ENCODE measurements at places on chromosomes 3 and 15.
A peak's percentile ranks its signal among the peaks of the same experiment; 100 is the strongest.

GRCh38 chr3:127911421-127911931 is 3.6 kb upstream of the KBTBD12 start:
- ATAC-seq, result no peak

DNA sequence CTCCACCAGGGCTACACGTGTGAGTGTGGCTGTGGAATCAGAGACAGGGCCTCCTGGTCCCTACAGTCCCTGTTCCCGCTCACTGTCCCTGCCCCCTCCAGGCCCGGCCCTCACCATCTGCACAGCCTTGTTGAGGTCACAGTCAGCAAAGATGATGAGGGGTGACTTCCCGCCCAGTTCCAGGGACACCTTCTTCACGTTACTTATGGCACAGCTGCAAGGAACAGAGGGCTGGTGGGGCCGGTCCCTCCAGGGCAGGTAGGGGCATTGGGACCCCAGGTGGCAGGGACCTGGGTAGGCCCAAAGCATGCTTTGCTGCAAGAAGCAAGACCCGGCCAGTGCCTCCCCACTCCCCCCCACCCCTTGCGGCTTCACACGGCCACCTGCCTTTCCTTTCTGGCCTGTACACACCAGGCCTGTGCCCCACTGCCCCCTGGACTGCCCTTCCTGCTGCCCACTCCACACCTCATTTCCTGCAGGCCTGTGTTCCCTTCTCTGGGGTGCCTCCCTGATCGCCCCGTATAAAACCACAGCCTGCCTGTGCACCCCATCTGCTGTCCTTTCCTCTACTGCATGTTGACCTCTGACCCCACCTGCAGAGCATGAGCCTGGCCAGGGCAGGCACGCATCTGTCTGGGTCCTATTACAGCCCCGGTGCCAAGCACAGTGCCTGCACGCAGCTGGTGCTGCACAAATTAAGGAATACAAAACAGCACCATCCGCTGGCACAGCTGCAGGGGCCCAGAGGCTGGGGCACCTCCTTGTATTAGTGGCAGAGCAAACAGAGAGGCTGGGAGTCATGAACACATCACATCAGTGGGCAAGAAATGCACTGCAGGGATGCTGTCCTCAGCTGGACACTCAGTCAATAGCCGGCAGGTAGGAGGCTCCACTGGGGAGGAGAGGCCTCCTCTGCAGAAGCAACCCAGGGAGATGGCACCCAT is 30.8 kb upstream of the SLC41A3 start:
- ATAC-seq, result no peak

GRCh38 chr3:21013566-21013965 is 737.4 kb downstream of the ZNF385D start:
- no peak for ATAC-seq

GRCh38 chr3:134655706-134656105 is 4.9 kb upstream of the KY start:
- no peak for ATAC-seq

DNA sequence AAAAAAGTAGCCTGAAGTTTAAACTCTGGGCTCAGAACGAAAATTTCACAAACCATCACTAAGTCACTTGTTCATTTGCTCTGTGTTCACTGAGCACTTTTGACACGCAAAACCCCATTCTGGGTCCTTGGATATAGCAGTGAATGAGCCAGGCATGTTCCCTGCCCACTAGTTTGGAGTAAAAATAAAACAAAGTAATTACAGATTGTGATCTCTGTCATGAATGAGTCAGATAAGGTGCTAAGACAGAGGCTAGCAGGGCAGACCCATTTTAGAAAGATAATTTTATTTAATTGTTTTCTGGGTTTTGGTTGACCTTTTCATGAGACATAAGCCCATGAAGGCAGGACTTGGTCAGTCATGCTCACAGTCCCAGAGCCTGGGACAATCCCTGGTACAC is 84.1 kb upstream of the ARHGEF3 start:
- no peak for ATAC-seq

- ATAC-seq, result no peak
Measured at GRCh38 chr15:81284256-81285031, 39.5 kb downstream of the STARD5 start.

DNA sequence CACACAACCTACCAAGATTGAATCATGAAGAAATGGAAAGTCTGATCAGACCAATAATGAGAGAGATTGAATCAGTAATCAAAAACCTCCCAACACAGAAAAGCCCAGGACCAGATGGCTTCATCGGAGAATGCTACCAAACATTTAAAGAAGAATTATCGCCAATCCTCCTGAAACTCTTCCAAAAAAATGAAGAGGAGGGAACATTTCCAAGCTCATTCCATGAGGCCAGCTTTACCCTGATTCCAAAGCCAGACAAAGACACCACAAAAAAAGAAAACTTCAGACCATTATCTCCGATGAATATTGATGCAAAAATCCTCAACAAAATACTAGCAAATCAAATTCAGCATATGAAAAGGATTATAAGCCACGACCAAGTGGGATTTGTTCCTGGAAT is 94.1 kb downstream of the SENP2 start:
- no peak for ATAC-seq

- peak; percentile 95 for ATAC-seq
Measured at GRCh38 chr3:58332575-58333188, at the start of gene PXK. PXK (plus strand) TSS chr3:58332892; CDS start chr3:58332989, 97 bp downstream.

DNA sequence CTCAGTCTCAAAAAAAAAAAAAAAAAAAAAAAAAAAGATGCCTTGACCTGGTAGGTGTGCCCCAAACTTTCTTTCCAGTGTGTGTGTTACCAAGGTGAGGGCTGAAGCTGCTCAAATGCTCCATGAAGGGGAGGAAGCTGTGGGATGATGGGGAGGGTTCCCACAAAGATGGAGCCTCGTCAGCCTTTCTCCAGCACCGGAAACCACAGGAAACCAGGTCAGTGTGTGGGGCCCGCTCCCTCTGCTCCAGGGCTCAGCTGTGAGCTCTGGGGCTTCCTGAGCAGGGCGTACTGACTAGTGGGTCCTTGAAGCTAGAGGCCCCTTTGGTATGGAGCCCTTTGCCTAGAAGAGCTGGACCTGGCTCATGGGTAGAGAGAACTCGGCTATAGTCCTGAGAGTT is 681 bp upstream of the IL17RE start:
- ATAC-seq, result no peak

DNA sequence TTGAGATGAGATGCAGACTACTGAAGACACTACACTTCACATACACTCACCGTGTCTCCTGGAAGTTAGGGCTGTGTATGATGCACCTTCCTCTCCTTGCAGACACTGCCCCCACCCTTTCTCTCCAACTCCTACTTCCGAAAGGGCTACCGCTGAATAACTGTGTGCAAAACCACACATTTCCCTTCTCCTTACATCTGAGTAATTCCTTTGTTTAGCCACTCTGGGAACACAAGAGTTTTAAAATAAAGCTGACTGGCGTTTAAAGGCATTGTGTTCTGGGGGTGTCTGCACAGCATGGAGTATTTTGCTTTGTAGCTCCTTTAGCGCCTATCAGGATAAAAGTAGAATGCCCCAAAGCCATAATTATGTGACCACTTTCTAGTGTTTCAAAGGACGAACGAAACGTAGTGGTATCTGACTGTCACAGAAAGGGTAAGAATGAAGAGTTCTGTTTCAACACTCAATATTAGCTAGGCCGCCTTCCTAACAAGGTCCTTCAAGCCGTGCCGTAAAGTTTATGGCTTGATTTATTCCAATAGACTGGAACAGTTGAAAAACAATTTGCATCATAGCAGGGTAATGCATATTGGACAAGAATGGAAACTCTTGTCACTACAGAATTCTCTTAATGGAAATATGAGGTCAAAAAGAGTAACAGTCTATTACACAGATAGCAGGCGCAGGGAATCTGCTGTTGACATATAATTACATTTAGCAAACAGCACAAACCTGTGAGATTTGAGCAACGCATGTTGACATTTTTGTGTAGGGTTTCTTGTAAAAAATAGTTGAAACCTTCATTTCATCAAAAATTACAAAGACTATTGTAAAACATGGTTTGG is 619.9 kb downstream of the FOXP1 start:
- ATAC-seq, result no peak

- no peak for ATAC-seq
Measured at GRCh38 chr3:140315955-140316354, 361.9 kb upstream of the TRIM42 start.

- ATAC-seq, result peak; percentile 89
Measured at GRCh38 chr3:48507256-48508061, 3.5 kb upstream of the SHISA5 start.

GRCh38 chr3:58792921-58793451 is 126.4 kb upstream of the FAM3D start:
- ATAC-seq, result no peak

GRCh38 chr3:153595186-153595815 is 433.3 kb downstream of the RAP2B start:
- peak; percentile 56 for ATAC-seq

GRCh38 chr3:42942693-42943092 is 36.4 kb upstream of the GASK1A start:
- no peak for ATAC-seq

- no peak for ATAC-seq
Measured at GRCh38 chr3:10122724-10123123, 7.2 kb downstream of the BRK1 start.

DNA sequence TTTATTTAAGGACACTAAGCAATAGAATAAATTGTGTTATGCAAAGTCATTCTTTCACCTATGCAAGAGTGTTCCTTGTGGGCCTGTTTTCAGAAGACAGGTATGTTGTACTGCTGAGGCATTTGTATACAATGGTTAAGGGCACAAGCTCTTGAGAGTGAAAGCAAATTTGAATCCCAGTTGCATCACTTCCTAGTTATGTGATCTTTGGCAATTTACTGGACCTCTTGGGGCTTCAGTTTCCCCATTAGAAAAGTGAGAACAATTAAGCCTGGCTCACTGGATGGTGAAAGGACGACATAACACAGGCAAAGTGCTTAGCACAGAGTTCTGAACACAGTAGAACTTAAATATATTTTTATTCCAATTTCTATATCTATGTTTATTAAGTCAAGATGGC is 117.4 kb downstream of the EFHB start:
- ATAC-seq, result no peak

- ATAC-seq, result no peak
Measured at GRCh38 chr15:29569533-29570092, 252.7 kb downstream of the TJP1 start.

DNA sequence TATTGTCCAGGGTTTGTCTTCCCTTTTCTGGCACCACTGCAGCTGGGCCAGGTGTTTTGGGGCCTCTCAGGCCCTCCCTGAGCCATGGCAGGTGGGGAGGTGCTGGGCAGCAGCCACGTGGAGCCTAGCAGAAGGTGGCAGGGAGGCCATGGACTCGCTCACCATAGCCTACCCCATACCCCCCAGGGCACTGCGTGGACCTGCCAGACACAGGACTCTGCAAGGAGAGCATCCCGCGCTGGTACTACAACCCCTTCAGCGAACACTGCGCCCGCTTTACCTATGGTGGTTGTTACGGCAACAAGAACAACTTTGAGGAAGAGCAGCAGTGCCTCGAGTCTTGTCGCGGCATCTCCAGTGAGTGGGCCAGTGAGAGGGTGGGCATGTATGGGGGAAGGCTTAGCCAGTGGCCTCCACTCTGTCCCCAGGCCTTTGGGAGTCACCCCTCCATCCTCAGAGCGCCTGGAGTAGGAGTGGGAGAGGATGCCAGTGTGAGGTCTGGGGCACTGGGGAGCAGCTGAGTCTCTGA is 11.9 kb downstream of the SPINT1 start:
- no peak for ATAC-seq

DNA sequence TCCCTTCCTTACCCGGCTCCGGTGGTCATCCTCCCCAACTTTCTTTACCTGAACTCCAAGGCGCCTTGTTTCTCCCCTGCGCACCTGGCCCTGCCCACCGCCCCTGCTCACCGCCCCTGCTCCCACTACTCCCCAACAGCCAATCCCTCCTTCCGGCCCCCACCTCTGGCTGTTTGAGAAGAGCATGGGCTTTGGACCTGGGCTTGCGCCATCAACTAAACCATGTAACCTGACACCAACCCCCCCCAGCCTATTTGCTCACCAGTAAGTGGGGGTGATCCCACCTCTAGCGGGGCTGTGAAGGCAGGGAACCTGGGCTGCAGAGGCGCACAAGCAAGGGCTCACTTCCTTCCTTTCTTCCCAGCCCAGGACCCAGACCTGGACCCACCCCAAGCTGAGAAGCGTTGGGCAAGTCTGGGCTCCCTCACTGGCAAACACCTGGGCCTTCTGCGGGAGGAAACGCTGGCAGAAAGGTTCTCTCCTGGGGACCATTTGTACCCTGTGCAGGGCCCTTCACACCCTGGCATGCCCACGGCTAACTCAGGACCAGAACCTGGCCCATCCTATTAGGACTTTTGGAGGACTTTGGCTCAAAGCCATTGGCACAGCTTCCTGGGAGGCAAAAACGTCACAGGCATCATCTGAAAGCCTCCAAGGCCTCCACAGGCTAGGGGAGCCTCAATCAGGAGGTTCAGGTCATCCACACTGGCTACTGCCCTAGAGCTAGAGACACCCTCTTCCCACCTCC is at the start of gene PLXNB1:
Gene PLXNB1, minus strand, starts transcription at position 127 of the 748 bp plus-strand sequence. CDS start 5,475 bp downstream, outside the sequence.
- ATAC-seq, result no peak

DNA sequence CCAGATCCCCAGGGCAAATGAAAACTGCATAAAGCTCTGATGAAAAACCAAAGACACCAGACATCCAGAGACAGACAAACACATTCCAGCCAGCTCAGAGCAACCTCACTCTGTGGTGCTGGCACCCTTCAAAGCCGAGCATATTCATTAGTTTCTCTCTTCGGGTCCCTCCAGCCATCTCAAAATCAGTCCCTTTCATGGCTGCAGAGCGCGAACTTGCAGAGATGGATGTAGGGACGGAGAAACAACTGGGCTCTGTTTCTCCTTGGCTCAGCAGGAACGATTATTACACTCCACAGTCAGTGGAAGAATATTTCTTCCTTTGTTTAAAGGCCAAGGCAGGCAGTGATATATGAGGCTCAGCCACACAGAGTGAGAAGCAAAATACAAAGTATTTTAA is 50.4 kb upstream of the SYN2 start:
- ATAC-seq, result no peak

- no peak for ATAC-seq
Measured at GRCh38 chr15:47674586-47675232, 42.6 kb upstream of the SEMA6D start.

DNA sequence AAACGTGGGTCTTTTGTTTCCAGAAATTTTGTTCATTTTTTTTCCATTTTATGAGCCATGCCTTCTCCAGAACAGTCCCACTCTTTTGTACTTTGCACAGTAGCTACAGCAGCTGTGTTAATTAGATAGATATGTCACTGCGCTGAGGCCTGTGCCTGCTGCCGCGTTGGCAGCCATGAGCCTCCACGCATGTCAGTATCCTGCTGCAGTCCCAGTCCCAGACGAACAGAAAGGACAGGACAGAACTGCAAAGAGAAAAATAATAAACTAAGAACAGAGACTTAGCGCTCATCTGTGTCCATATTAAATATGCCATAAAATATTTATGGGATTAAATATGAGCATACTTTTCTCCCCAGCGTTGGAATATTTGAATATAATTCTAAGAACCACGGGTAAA is 442.4 kb upstream of the RARB start:
- no peak for ATAC-seq

DNA sequence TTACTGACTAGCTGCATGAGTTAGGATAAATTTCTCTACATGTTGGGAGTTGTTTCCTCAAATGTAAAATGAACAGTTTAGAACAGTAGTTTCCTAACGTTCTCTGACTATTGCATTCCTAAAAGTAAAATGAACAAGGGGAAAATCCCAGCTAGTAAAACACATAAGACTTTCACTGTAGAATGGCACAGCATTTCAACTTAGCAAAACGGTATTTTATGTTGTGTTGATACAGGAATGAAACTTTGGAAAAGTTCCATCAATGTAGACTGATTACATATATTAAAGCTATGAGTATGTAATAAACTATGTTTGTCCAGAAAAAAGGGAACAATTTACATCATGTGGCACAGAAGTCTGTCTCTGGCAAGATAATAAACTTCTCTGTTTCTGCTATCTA is 297.4 kb upstream of the EPHA3 start:
- no peak for ATAC-seq

All from stimulated activated memory B cell treated with anti-CD40 and anti-IgM and Interleukin-4, amounts not matched to agents 10 μg/mL and 1 μg/mL and 100 μg/mL, for 72 hours (primary cell).